A549 (cell line): ENCODE measurements at places on chromosomes 2 and 18.

- no peak for DNase-seq
Observed at GRCh38 chr2:72955228-72956049, 38.1 kb downstream of the EMX1 start.

DNA sequence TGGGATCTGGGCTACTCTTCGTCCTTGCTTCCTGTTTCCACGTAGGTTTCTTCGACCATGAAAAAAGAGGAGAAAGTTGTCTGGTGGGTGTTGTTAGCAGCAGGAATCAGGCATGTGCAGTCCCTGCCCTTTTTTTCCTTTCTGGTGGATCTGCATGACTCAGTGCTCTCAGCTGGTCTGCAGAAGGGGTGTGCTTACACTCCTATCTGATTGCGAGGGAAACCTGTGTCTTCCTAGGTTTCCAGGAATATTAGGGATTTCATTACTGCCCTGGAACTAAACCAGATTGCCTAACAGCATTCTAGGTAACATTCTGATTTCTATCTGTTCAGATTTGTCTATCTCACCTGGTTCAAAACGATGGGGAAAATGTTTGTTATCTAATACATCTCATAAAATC lies 174.3 kb downstream of the CCDC102B start:
- no peak for DNase-seq

DNA sequence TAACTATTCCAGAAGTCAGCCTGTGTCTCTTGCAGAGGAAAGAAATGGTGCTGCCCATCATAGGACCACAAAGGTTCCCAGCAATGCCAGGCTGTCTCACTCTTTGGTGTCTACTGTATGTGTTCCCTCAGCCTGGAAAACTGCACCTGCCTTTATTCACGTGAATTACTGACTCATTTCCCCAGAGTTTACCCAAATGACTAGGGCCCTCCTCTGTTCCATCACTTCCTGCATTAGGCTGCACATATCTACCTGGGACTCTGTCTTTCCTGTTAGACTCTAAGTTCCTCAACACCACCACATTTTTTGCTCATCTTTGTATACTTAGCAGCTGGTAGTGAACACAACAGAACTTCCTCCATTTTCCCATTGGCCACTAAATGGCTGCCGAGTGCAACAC lies 188.3 kb downstream of the FHOD3 start:
- DNase-seq = no peak

GRCh38 chr2:96876269-96877041 lies 6.6 kb upstream of the SEMA4C start:
- DNase-seq = no peak

DNA sequence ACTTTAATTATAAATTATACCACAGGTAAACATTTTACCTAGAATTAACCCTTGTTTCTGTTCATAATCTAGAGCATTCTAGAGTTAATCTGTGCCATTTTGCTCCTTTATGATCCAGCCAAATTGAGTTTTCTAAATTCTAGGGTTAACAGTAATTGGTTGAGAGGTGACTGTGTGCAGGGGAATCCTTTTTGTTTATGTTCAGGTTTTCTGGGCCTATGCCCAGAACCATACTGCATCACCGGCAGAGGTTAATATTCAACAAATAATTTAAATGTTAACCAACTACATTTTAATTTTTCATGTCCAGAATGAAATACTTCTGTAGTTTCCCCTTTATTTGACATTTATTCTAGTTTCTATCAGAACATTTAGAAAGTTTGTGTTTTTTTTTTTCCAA lies 32.3 kb downstream of the CARF start:
- no peak for DNase-seq

GRCh38 chr18:55582325-55582724 lies 5.7 kb downstream of the TCF4 start:
- no peak for DNase-seq

- no peak for DNase-seq
Observed at GRCh38 chr18:75530566-75531211, 103.2 kb upstream of the SMIM21 start.

DNA sequence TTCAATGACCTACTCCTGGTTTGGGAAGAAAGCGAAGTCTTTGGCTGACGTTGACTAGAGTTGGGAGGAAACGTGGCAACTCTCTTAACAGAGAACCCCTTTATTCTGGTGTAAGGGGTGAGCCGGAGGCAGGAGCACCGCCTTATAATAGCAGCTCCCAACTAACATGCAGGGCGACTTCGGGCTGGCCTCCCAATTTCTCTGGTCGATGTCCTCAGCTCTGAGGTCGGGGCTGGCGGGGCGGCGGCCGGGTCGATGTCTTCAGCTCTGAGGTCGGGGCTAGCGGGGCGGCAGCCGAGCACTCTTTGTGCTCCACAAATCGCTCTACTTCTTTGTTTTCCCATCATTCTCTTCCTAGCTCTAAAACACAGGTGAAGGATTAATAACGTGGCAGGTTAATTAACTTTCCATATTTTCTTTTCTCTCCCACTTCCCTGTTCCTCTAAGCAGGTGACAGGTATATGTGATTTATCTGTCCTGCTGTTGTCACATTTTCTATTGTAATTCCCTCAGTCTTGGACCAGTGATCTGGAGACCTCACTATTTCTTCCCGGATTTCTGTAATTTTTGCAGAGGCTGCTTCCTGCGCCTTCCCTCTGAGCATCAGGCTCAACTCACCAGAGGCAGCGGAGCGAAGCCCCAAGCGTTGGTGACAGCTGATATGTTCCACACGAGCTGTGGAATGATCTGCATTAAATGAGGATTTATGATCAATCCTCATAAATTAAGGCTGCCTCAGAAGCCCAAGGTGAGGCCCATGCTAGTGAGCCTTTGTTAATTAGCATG lies 64.3 kb downstream of the ACKR3 start:
- DNase-seq = no peak

DNA sequence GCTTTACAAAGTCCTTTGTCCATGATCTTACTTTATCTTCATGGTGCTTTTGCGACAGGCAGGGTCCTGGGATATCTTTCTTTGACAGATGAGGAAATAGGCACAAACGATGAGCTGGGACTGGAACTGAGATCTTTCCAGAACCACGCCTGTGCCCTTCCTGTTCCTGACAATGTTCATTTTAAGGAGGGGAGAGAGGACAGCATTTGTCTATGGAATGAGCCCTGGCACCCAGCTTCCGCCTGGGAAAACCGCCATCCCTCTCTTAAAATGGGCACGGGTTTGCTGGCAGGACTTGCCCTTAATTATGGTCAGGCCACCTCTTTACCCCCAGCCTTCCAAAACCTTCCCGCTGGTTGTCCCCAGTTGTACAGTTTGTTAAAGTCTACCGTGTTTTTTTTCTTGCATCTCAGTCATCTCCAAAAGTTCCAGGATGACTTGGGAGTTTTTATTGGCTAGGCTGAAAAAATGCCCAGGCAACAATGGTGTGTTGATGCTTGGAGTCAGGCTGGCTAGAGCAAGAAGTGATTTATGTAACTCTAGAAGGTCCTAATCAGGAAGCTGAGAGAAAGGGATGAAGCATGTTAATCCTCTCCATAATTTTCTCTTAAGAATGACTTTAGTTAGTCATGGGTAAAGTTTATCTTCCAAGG lies 264.9 kb upstream of the EPAS1 start:
- DNase-seq = no peak

DNA sequence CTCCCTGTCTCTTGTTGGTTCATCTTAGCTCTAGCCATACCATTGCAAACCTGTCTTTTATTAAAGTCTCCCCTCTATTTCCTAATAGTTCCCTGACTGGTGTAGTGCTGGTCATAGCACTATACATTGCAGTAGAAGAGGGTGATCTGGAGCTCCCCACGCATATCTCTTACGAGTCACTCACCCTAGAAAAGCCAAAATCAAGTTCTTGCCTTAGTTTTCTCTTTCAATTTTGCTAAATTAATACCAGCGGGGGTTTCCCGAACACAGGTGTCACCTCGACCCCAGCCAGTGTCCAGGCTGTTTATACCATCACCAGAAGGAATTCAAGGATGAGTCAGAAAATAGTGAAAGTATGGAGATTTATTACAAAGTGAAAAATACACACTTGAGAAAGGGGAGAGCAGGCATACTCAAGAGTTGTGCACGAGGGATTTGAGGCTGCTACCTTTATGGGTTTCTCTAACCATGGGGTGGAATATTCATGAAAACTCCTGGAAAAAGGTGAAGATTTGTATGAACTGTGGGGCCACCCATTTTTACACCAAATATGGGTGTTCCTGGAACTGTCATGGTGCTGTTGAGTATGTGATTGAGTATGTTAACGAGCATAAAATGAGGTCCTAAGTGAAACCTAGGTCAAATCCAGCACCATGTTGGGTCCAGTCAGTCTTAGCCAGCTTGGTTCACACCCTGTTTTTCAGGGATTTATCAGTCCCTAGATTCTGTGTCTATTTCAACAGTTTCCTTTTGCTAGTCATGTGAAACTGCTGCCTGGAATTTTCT lies 20.2 kb downstream of the PROKR1 start:
- no peak for DNase-seq

- peak; percentile 10 for DNase-seq
Observed at GRCh38 chr2:51505533-51505932, 473.6 kb upstream of the NRXN1 start.

DNA sequence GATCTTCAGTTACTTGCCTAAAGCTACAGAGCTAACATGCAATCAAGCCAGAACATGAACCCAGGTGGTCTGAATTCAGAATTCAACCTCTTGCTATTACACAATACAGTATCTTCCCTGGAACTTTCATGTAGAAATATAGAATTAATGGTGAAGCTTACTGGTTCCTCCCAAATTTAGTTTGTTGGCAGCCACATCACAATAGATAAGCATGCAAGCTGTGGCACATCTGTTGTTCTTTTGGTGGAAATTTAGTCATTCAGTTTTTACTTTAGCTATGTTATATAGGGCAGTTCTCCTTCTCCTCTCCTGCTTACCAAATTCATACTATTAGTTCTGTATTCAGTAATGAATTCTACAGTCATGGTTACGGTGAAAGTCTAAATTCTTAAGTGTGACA lies 101.0 kb upstream of the RNF152 start:
- no peak for DNase-seq

DNA sequence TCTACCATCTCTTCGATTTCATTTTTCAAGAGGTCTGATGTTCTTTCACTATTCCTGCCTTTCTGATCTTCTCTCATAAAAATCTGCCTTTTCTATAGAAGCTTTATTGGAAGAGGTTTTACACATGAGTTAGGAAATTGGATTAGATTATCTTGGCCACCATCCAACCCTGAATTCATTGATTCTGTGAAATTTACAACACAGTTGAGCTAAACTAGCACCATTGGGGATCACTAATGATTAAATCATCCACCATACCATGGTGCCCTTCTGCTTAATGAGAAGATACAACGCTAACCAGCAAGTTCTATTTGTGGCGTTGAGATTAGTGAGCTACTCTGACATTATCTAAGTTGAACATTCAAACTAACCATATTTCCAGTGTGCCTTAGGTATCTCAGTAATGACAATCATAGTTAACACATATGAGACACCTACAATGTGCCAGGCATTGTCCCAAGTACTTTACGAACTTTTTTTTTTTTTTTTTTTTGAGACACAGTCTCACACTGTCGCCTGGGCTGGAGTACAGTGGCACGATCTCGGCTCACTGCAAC lies 17.3 kb upstream of the LBH start:
- no peak for DNase-seq

- DNase-seq = no peak
Observed at GRCh38 chr2:44763275-44763782, 178.2 kb upstream of the SIX3 start.

GRCh38 chr2:43474273-43474672 lies 121.6 kb downstream of the THADA start:
- no peak for DNase-seq

GRCh38 chr2:100561191-100561590 lies 1.6 kb upstream of the PDCL3 start:
- DNase-seq = no peak

GRCh38 chr2:26631401-26632170 lies 9.6 kb downstream of the CIB4 start:
- no peak for DNase-seq

DNA sequence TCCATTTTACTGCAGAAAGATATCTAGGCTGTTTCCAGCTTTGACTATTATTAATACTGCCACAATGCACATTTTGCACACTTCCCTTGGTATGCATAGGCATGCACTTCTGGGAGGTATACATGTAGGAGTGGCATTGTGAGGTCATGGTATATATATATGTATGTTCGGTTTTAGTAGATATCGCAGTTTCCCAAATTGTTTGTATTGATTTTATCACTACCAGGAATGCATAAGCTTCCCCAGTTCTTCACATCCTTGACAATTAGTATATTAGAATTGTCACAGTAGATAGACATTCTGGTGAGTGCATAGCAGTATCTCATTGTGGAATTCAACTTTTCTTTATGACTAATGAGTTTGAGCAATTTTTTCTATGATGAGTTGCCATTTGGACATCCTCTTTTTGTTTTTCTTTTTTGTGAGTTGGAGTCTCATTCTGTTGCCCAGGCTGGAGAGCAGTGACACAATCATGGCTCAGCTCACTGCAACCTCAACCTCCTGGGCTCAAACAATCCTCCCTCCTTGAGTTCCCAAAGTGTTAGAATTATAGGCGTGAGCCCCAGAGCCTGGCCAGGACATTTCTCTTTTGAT lies 4.2 kb upstream of the GRB14 start:
- DNase-seq = no peak

DNA sequence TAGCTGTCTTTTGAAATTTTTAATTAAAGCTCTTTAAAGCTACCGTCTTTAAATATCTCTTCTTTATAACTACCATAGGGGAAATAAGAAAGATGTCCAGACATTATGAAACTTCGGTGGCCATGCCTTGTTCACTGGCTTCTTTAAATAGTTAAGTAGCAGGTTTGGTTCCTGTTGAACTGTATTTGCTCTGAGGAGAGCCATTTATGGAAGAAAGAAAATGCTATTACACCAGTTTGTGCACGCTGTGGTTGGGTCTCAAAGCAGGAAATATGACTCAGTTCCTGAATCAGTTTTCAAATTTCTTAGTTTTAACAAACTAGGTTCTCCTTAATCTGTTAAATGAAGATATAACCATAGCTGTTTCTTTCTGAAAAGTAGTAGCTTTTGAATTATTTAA lies 12.2 kb downstream of the ARPC2 start:
- DNase-seq = peak; percentile 23

- no peak for DNase-seq
Observed at GRCh38 chr2:239466061-239466754, 65.4 kb upstream of the HDAC4 start.
